ENCODE measurements at places on chromosomes 3 and 15.

- no peak for DNase-seq
These were observed 120.5 kb downstream of the FOXB1 start for GRCh38 chr15:60124460-60125070.

DNA sequence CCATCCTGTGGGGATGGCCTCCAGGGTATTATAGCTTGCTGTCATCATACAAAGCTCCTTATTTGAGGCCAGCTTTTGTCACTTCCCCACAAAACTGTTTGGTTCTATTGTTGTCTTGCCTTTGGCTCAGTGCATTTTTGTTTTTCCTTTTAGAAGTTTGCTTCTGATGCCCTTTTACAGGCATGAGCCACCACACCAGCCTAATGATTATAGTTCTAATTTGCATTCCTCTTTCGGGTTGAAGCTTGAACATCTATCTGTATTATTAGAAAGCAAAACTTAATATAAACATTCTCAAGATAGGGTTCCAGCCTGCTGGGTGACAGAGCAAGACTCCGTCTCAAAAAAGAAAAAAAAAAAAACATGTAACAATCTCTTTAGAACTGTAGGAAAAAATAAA, 39.8 kb downstream of the SMARCC1 start:
- DNase-seq: no peak

GRCh38 chr3:158991146-158991705, 189.4 kb downstream of the MFSD1 start:
- no peak for DNase-seq

DNA sequence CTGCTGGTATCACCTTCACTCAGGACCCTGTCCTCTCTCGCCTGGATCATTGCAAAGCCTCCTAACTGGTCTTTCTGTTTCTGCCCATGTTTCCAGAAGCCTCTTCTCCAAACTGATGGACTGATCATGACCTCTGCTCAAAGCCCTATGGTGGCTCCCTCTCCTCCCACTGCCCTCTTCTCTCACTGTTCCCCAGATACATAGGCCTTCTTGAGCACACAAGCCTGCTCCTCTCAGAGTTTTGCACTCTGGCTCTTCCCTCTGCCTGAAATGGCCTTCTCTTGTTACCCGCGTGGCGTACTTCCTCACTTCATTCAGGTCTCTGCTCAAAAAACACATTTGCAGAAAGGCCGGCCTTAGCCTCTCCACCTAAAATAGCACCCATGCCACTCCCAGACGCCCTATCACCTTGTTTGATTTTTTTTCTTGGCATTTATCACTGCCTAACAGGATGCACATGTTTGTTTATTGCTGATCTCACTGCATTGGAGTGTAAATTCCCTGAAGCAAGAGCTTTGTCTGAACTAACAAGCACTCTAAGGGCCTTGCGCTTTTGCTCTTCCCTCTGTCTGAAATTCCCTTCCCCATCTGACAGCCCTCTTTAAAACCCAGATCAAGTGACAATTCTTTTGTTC, 1.4 kb upstream of the ETFA start:
- no peak for DNase-seq

GRCh38 chr3:23836536-23837230, 30.9 kb downstream of the UBE2E1 start:
- DNase-seq: no peak

- no peak for DNase-seq
These were observed 10.1 kb upstream of the STRIT1 start for GRCh38 chr3:155303540-155304097.

- DNase-seq: no peak
These were observed 125.4 kb downstream of the ULK4 start for GRCh38 chr3:41836360-41837134.

DNA sequence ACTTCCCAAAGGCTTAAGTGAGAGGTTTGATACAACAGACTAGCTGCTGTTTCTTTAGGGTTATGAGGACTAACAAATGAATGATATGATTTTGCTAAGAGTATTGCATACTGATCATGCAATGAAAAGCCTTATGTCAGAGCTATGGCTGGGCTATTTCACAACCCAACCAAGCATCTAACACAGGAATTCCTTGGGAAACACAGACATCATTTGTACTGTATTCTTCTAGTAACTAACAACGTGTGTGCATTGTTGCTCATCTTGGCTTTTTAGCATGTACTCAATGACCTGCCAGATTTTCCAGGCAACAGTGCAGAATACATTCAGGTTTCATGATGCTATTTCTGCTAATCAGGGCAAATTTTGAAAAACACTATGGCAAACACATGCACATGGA, 19.3 kb downstream of the PDZRN3 start:
- DNase-seq: no peak

- no peak for DNase-seq
These were observed 7.7 kb downstream of the RYK start for GRCh38 chr3:134242649-134243617.

DNA sequence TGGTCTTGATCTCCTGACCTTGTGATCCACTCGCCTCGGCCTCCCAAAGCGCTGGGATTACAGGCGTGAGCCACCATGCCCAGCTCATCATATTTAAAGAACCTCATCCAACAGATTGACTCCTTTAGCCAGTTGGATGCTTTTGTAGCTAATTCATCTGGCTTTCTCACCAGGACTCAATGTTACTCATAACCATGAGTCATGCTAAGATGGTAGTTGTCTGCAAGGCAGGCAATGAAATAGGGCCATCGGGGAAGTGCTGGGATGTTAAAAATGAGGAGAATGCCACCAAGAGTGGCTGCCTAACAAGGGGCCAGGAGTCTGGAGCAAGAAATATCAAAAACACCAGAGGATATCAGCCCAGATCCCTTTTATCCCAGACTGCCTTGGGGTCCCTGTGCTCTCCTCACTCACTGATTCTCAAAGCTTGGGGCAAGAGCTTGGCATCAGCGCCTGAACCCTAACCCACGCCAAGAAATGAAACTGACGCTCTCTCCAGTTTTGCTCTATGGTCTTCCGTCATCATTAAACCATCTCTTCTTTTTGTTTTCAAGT, 7.4 kb upstream of the PCOLCE2 start:
- DNase-seq: no peak

- no peak for DNase-seq
These were observed 56.9 kb downstream of the CLEC3B start for GRCh38 chr3:45083023-45083422.

- DNase-seq: no peak
These were observed 61.1 kb downstream of the ZNF445 start for GRCh38 chr3:44416031-44417030.

DNA sequence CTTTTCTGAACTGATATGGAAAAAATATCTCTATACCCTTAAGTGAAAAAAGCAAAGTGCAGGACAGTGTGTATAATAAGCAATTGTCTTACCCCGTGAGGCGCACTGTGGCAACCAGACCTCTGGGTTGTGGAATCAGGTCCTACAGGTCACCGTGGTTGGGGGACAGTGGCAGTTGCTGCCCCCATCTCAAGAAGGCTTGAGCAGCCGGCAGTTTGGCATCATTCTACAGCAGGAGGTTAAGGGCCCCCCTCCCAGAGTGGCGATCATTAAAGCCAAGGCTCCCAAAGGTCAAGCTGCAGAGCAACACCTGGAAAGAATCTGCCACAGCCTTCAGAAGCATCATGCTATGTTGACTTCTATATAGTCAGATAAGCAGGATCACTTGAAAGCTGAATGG, 56.1 kb upstream of the HERC1 start:
- DNase-seq: no peak

DNA sequence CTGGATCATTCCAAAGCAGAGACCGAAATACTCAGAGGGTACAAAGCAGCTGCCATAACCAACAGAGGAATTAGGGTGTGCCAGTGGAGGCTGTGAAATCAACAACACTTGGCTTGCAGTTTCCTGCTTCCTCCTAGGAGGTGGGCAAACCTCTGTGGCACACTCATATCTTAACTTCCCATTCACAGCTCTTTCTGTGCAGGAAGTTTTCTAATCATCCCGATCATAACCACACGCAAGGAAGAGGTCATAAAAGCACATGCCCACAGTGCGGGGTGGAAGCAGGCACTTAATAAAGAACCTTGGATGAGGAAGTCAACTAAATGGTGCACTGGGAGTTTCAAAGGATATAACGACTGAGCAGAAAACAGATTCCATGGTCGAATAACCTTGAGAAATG, 5.1 kb downstream of the SCAMP2 start:
- no peak for DNase-seq

Data from stimulated activated CD8-positive, alpha-beta memory T cell treated with anti-CD3 and anti-CD28 coated beads, Interleukin-7, amount 100 ng/mL, for 1 hour (primary cell).